Hematopoietic multipotent progenitor cell treated with erythropoietin and hydrocortisone succinate and interleukin-3 and kit ligand, for 6 days (in vitro differentiated cells): ENCODE measurements at places on chromosomes 4 and X.
A peak's percentile ranks its signal among the peaks of the same experiment; 100 is the strongest.

DNA sequence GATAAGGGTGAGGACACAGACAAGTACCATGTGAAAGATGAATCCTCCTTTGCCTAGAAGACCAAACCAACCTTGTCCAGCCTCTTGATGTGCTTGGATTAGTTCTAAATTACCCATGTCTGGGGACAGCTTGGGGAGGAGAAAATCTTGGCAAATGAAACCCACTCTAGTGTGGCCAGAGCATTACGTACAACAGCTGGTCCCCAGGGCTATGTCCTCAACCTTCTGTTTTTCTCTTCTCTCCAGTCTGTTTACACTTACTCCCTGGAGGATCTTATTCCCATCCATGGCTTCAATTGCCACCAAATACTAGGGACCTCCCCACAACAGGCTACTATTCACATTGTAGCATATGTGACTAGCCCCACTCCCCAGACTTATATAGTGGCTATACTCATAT lies 384.5 kb downstream of the OPHN1 start:
- DNase-seq = no peak

- no peak for DNase-seq
Observed at GRCh38 chr4:48585401-48585800, 95.3 kb downstream of the ZAR1 start.

GRCh38 chr4:75007891-75008290 lies 75.0 kb downstream of the PARM1 start:
- DNase-seq = no peak

DNA sequence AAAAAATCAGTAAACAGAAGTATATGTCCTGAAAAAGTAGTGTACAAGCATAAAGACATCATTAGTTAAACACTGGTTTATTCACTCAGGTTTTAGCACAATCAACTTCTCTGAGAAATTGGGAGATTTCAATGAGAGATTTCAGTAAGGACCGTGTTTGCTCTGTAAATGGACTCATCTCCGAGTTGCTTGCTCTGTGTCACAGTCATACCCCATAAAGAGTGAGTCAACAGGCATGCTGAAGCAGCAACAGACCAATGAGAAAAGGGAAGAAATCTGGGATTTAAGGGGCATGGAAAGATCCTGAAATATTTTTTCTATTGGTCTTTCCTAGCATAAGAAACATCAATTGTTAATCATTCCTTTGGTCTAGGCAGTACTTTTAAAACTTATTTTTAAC lies 4.7 kb downstream of the GLUD2 start:
- no peak for DNase-seq

GRCh38 chr4:79996851-79997250 lies 76.2 kb downstream of the ANTXR2 start:
- DNase-seq = no peak

- DNase-seq = no peak
Observed at GRCh38 chrX:31200430-31200829, 128.6 kb upstream of the FTHL17 start.

GRCh38 chr4:167233685-167234315 lies 494 bp downstream of the SPOCK3 start:
- peak; percentile 46 for DNase-seq

DNA sequence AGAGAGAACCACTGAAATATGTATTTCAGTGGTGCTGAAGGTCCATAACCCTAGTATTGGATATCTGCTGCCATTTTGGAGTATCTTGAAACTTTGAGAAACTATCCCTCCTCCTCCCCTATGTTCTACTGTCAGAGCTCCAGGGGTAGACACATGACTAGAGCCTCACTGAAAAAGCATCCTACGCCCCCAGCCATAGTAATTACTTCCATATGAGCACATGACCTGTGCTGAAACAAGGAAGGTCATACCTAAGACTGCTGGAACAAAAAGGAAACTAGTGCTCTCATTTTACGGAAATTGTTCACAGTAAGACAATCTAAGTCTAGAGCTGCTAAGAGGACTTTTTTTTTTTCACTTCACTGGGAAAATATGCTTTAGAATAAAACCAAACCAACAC lies 42.0 kb upstream of the MAPK10 start:
- DNase-seq = no peak

DNA sequence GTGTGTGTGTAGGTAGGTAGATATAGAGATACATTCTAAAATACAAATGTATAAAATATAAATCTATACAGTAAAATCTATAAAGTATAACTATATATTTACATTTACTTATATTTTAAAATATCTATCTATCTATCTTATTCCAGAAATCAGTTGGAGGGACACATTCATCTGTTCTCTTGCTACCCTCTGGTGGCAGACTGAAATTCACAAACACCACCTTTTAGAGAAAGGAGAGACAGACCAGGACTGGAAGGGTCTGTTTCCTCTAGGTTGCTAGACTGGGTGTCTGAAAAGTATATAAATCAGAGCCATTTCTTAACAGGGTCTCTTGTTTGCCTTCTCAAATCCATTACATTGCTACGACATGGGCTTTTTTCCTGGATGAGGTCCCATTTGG lies 343.0 kb downstream of the OPHN1 start:
- peak; percentile 1 for DNase-seq

DNA sequence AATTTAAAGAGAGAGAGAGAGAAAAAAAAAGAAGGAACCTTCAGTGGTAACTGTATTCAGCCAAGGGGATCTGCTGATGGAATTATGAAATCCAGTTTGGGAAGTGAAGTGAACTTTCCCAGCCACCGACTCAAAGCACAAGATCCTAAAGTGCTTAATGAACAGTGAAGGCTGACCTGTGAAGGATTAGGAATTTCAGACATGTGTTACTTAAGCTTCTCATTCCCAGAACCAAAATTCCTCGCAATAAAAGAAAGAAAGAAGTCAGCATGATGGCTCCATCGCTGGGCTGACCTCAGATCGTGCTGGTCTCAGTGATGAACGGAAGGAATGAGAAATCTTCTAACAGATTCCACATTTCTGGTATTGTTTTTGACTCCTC lies 135.2 kb downstream of the ARSF start:
- DNase-seq = no peak

- no peak for DNase-seq
Observed at GRCh38 chr4:2142630-2143427, 83.7 kb downstream of the NAT8L start.

DNA sequence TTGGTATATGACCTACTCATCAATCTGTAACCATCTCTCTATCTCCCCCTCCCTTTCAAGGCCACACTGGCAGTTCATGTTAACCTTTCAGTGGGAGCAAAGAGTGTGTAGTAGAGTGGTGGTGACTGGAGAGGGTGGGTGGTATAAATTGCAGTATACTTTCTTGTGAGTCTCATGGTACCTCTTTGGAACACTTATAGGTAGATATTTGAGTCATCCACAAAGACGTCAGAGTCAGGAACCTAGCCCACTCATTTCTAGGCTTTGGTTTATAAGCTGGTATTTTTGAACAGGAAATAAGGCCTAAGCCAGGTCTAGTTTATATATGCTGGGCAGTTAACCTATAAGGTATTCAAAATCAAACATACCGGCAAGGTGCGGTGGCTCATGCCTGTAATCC lies 36.3 kb downstream of the RLIM start:
- no peak for DNase-seq

GRCh38 chrX:107826238-107827029 lies 768 bp downstream of the MID2 start:
- DNase-seq = peak; percentile 28

GRCh38 chr4:179836179-179837075 lies 2394.2 kb upstream of the AGA start:
- DNase-seq = peak; percentile 57

GRCh38 chrX:109398833-109399232 lies 83.1 kb downstream of the GUCY2F start:
- DNase-seq = no peak

DNA sequence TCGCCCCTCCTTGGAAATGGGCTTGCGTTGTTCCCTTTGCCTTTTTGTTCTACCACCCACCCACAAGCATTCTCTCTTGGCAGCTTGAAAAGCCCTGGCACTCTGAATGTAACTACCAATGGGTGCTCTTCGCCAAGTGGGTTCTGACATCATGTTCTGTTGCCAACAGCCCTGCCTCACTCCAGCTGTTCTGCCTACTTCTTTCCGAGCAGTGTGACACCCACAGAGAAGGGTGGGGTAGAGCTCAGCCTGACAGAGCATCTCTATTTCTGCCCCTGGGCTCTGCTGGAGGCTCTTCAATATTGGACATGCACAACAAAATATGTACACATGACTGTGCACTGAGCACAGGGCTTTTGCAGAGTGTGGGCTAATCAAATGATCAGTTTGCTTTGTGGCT lies 15.6 kb upstream of the EXOSC9 start:
- no peak for DNase-seq

GRCh38 chr4:184838249-184839074 lies 12.7 kb upstream of the ACSL1 start:
- no peak for DNase-seq

GRCh38 chrX:26511589-26512363 lies 295.8 kb downstream of the MAGEB5 start:
- peak; percentile 1 for DNase-seq

DNA sequence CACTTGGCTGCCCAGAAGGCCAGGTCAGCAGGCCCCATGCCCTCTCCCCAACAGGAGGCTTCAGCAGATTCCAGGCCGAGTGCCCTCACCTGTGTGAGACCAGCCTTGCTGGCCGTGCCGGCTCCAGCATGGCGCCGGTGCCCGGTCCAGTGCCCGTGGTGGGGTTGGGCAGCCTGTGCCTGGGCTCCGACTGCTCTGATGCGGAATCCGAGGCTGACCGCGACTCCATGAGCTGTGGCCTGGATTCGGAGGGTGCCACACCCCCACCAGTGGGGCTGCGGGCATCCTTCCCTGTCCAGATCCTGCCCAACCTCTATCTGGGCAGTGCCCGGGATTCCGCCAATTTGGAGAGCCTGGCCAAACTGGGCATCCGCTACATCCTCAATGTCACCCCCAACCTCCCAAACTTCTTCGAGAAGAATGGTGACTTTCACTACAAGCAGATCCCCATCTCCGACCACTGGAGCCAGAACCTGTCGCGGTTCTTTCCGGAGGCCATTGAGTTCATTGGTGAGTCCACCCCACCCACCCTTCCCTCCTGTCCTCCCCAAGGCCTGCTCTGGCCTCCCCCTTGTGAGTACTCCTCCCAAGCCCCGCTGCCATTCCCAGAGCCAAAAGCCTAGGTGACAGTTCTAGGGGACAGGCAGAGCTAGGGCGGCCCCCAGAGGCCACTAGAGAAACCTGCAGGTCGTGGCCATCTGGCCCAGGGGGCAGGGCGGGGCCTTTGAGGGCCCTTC lies 2.3 kb downstream of the DUSP9 start:
- peak; percentile 77 for DNase-seq

DNA sequence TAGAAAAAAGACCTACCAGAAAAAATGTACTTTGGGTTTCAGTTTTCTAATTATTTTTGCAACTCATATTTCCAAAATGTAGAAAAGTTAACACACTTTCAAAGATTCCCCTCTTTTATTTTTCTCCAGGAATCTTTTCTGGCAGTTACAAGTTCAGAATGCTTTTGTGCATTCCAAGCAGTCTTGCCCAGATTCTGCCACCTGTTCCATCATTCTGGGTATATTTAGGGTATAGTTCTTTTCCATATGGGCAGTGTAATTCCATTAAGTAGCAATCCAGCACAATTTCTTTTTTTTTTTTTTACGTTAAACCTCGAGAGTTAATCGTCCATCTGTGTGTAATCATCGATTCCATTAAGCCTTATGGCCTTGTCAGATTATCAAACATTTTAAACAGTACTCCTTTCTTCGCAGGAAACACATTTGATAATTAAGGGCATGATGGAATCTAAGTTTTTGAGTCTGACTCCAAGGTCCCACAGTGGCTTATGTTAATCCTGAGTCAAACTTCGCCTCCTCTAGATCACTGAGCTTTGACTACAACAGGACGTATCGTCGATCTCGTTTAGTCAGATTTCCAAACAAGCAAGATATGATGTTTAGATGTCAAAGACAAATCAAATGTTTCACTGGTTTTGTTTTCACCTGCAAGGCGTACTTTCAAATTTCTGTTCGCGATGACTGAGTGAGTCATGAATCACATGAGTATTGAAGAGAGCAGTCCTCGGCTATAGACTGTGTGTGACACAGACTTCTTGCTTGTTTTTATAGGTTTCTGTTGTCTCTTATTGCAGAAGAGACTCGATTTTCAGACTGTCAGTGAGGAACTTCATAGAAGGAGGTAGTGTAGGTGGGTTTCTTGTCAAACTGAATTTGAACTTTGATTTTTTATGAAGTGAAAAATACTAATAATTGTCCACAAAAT lies 118.9 kb upstream of the GK2 start:
- no peak for DNase-seq

GRCh38 chr4:83631066-83631465 lies 95.2 kb downstream of the GPAT3 start:
- DNase-seq = no peak

- no peak for DNase-seq
Observed at GRCh38 chr4:110916505-110916904, 293.6 kb upstream of the PITX2 start.

DNA sequence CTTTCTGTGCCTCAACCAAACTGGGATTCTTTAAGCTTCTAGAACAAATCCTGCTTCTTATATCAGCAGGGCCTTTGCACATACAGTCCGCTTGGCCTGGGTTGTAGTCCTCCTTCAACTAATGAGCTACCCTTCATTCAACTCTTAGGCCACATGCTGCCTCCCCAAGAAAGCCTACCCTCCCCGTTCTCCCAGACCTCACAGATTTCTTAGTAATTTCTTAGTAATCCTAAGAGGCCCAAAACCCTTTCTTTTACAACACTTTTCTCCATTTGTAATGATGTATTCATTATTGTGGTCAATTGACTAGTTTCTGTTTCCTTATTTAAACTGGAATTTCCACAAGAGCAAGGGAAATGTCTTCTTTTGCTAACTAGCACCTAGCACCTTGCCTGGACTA lies 233.1 kb downstream of the PPP1R2C start:
- DNase-seq = no peak

- no peak for DNase-seq
Observed at GRCh38 chrX:44022964-44023363, 49.8 kb upstream of the NDP start.

DNA sequence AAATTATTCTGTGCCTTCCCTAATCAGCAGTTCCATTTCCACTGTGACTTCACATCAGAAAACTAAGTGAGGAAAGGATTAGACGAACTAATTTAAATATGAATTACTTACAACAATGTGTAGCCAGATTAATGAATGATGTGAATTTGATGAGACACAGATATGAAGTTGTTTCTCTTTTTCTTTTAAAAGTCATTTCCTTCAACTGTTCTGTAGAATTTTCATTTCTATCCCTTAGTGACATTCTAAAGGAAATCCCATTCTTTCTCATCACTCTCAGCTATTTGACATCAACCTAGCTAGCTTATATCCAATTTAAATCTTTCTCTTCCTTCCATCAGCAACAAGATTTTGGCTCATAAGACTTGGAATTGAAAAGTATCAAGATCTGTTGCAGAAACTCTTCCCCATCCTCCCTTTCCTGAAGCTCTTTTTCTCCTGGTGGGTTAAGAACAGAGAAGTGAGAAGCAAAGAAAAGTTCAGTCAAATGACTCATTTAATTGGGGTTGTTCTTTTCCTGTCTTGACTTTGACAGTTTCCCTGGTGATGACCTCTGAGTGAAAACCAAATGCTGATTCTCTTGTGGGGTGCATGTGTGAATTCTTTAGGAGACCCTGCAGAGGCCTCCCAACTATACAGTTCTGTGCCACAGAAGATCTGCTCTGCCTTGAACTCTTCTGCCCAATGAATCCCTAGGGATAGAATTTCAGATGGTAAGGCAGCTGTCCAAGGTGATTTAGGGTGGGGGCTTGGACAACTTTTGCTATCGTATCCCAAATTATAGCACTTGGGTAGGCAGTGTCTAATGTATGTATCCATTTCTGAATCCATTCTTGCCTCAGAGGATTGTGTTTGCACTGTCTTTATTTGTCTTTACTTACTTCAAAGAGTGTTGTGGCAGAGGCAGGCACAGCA lies 232.5 kb upstream of the GPRIN3 start:
- no peak for DNase-seq

- DNase-seq = peak; percentile 44
Observed at GRCh38 chr4:139617702-139618490, 47.7 kb upstream of the MGST2 start.
